SK-N-MC (cell line): ENCODE measurements at places on chromosomes 4 and X.
A peak's percentile ranks its signal among the peaks of the same experiment; 100 is the strongest.

GRCh38 chr4:151627491-151627890 is 133.3 kb downstream of the GATB start:
- no peak for DNase-seq

DNA sequence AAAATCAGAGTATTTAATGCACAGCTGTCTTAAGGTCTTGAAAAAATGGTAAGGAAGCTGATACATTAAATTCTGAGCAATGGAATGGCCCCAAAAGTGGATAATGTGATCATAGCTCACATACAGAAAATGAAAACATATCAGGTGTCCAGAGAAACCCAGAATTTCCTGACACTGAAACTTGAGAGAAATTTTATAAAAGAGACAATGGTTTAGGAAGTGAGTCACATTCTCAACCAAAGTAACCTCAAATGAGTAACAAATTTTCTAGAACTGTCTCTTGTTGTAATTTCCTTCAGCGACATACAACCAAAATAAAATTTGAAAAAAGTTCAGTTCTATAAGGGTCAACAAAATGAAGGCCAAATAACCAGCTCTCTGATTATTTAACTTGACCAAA is 37.4 kb upstream of the PACRGL start:
- no peak for DNase-seq

GRCh38 chr4:175407926-175408325 is 404.1 kb downstream of the GPM6A start:
- DNase-seq = no peak

- DNase-seq = peak; percentile 70
Measured at GRCh38 chr4:129362691-129363274, 266.8 kb downstream of the C4orf33 start.

DNA sequence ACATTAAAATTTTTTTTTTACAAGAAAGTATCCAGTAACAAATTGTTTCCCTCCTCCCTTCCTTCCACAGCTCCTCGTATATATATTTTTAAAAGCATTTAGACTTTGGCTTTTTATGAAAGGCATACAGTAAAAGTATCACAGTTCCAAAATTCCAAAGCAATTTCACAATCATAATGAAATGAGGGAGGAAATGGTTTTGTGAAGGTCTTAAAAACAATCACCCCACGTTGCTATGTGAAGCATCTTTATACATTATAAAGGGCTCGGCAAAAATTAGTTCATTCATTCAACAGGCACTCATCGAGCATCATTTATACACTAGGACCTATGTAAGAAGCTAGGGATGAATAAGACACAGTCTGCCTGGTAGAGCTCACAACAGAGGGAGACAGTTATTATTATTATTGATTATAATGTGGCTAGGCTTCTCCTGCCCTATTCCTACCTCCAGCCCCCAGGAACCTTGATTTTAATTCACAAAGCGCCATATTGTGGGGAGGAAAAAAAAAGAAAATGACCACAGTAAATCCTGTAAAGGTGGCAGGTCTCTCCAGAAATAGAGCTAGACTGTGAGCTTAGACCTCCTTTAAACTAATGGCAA is 239.9 kb downstream of the MAML3 start:
- DNase-seq = peak; percentile 60

GRCh38 chr4:102843273-102843672 is 15.9 kb upstream of the UBE2D3 start:
- no peak for DNase-seq

DNA sequence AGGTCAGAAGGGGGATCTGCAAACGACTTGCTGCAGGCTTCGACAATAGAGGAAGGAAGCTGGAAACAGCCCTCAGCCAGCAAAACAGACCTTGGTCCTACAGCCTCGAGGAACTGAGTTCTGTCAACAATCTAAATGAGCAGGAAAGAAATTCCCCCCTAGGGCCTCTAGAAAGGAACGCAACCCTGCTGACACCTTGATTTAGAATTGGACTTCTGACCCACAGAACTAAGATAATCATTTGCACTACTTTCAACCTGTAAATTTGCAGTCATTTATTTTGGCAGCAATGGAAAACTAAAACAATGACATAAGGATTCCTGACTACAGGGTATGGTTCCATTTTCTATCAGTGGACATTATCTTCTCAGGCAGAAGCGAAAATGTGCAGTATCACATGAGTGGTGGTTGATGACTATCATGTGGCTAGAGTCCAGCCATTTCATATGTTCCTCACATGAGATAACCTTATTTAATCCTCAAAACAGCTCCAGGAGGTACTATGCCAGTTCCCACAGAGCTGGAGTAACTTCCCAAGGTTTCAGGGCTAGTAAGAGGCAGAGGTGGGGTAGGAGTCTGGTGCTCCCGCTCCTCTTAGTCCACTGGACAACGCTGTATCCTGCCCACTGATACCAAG is 61.6 kb downstream of the SAT1 start:
- DNase-seq = no peak

DNA sequence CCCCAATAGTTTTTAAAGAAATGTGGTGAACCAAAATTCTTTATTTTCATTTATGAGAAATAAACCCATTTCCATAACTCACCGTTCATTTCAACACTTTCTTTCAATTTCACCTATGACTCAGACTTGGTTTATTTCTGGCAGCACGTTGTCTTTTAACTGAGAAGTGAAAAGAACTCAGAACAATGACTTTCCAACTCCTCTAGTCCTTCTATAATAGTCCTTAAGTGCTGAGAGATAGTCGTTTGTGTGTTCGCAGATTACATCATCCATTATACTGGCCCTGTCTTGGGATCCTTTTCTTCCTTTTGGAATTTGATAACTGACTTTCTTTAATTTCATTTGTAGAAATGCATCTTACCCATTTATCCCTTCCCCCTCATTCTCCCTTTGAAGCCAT is 113.6 kb downstream of the GLUD2 start:
- no peak for DNase-seq

DNA sequence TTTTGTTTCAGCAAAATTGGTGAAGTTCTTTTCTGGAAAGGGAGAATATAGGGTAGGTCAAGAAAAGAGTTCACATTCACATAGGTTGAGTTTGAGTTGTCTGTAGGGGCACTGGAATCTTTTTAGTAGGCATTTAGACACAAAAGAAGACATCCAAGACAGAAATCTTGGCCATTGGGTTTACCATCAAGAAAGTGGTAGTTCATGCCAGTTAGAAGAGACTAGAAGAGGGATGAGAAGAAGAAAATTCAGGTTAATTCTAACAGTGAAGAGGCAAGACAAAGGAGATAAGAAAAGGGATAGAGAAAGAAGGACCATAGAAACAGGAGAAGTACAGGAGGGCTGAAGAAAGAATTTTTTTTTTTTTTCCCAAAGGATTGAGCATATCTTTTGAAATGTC is 39.9 kb downstream of the PAQR3 start:
- no peak for DNase-seq

GRCh38 chrX:133937022-133937421 is 48.4 kb downstream of the GPC3 start:
- no peak for DNase-seq

GRCh38 chr4:47933840-47934239 is 19.5 kb upstream of the NFXL1 start:
- DNase-seq = peak; percentile 16

- no peak for DNase-seq
Measured at GRCh38 chr4:53490965-53491622, 100.2 kb downstream of the LNX1 start.
